ENCODE measurements at places on chromosomes 3 and 15. TPM values are rescaled to one million over a fixed set of nuclear protein-coding genes. Genes with fewer than 3 reads are reported as not detected.

GRCh38 chr3:175484666-175485065 is 625.5 kb downstream of the NAALADL2 start:
- H3K36me3 ChIP-seq = no peaks in the 10 kb centered on the region
- H3K27me3 ChIP-seq = no peaks in the 10 kb centered on the region
- H3K4me1 ChIP-seq = no peaks in the 10 kb centered on the region
- H3K4me3 ChIP-seq = no peak overlapping the region

GRCh38 chr3:15924914-15925313 is 127.1 kb upstream of the ANKRD28 start:
- DNase-seq = no peak
- no peak overlapping the region for H3K4me3 ChIP-seq
- no peaks in the 10 kb centered on the region for H3K4me1 ChIP-seq
- no peaks in the 10 kb centered on the region for H3K36me3 ChIP-seq
- H3K27me3 ChIP-seq = no peaks in the 10 kb centered on the region

SLC28A2 gene
- total RNA-seq = not detected

DNA sequence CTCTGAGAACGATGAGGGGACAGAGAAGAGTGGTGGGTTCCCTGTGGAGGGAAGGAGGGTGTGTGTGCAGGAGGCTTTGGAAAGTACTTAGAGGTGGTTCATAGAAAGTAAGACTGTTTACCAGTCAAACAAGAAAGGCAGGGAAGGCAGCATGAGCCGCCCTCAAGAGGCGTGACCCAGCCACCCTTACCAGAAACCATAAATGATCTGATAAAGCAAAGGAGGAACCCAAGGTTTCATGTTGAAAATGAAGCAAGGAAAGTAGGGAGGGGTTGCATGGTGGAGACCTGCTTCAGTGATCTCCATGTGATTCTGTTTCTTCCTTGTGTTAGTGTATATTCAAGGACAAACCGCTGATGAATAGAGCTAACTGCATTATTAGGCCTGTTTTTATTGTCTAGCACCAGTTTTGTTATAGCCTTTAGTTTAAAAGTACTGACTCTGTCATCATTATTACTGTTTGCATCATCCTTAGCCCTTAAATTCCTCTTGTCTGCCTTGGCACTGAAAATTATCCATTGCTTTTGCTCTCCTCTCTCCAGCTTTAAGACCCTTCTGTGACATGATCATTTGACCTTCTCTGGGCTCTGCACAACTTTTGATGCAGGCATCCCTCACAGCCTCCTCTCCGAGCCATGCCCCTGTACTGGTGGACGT is 96.1 kb downstream of the STAC start:
- no peaks in the 10 kb centered on the region for H3K4me1 ChIP-seq
- H3K4me3 ChIP-seq = no peak overlapping the region
- no peak overlapping the region for H3K27ac ChIP-seq

GRCh38 chr15:77858792-77859490 is 218.6 kb downstream of the TBC1D2B start:
- no peak overlapping the region for H3K27ac ChIP-seq
- no peak overlapping the region for H3K4me3 ChIP-seq
- DNase-seq = no peak
- no peaks in the 10 kb centered on the region for H3K4me1 ChIP-seq
- no peaks in the 10 kb centered on the region for H3K27me3 ChIP-seq

EFCC1 gene
- 0.16 TPM for total RNA-seq

IL17RB gene
- total RNA-seq = not detected

- H3K36me3 ChIP-seq = peaks cover 4% of the 10 kb centered on the region
- H3K27me3 ChIP-seq = no peaks in the 10 kb centered on the region
- no peak overlapping the region for H3K27ac ChIP-seq
Measured at GRCh38 chr3:45666757-45667431, 22.3 kb upstream of the SACM1L start.

DNA sequence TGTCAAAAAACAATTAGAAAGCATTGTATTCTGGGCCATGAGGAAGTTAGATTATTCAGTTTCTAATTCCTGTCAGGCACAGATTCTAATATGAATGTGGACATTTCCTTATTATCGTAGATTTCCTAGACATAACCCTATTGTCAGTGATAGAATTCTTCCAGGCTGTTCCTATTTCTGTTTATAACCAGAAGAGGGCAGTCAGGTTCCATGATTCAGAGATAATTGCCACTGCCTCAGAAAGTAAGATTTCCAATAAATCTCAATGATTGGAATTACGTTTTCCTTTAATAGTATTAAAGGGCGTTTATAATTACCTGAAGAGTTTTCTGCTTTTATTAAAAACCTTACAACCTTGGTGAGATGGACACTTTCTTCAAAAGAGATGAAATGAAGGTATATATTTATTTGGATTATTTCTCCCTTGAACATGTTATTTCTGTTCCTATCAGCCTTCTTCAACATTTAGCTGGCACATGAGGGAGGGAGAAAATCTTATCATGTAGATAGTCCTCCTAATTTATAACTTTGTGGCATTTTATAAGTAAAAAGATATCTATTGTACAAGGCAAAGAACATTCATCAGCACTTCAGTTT is 439.2 kb downstream of the MCTP2 start:
- H3K4me3 ChIP-seq = no peak overlapping the region
- no peak for DNase-seq
- H3K27me3 ChIP-seq = no peaks in the 10 kb centered on the region
- no peaks in the 10 kb centered on the region for H3K36me3 ChIP-seq
- H3K27ac ChIP-seq = no peak overlapping the region

- H3K36me3 ChIP-seq = no peaks in the 10 kb centered on the region
- H3K4me1 ChIP-seq = no peaks in the 10 kb centered on the region
- no peak for DNase-seq
- no peak overlapping the region for H3K27ac ChIP-seq
- H3K4me3 ChIP-seq = no peak overlapping the region
Measured at GRCh38 chr15:38408576-38408975, 45.4 kb upstream of the FAM98B start.

GOLGA6A gene
- total RNA-seq = 0.32 TPM

CRYGS gene
- total RNA-seq = 4.1 TPM

DNA sequence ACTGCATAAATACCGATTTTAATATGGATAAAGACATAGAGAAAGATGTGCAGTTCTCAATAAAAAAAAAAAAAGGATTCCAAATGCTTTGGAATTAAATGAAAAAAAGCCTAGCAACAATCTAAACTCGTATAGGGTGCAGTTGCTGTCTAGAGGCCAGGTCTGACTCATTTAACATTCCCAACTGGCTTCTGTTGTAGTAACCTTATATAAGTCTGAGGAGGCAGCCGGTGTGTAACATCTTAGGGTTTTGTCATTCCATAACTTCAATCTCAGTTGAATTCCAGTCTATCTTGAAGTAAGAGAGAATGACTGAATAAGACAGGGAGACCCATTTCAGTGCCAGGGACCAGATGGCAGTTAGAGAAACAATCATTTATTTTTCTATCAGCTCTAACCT is 6.5 kb downstream of the PDCD10 start:
- no peaks in the 10 kb centered on the region for H3K36me3 ChIP-seq
- H3K27me3 ChIP-seq = no peaks in the 10 kb centered on the region
- H3K27ac ChIP-seq = no peak overlapping the region

DNA sequence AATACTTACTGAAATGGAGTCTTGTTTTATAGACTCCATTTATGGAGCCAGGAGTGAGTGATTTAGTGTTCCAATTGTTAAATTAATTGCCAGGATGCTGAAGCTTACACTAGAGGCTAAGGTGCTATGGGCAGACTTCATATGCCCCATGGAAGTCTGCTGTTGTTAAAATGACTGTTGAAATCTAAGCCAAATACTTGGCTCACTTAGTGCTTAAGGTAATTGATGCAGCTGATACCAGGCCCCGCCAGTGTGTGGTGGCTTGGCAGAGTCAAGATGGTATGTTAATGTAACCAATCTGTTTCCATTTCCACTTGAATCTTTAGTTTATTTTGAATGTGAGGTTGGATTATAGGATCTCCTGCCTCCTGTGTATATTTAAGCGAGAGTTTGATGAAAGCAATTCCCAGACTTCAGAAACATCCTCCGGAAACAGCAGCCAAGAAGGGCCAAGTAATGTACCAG is 187.1 kb downstream of the ITPR1 start:
- no peak overlapping the region for H3K4me3 ChIP-seq
- H3K27me3 ChIP-seq = no peaks in the 10 kb centered on the region
- no peak overlapping the region for H3K27ac ChIP-seq
- no peaks in the 10 kb centered on the region for H3K4me1 ChIP-seq

HYAL1 gene
- total RNA-seq = 0.22 TPM

DNA sequence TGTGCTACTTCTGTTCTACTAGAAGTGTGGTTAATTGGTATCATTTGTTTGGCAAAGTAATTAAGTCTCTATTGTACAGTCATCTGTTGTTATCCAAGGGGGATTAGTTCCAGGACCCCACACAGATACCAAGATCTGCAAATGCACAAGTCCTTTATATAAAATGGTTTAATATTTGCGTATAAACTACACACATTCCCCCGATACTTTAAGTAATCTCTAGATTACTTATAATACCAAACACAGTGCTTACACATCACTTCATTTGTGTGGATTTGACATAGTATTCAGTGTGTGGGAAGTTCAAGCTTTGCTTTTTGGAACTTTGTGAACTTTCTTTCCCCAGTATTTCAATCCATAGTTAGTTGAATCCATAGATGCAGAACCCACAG is 50.5 kb upstream of the ABI3BP start:
- no peak overlapping the region for H3K4me3 ChIP-seq
- no peaks in the 10 kb centered on the region for H3K36me3 ChIP-seq
- no peak overlapping the region for H3K27ac ChIP-seq
- no peak for DNase-seq

DNA sequence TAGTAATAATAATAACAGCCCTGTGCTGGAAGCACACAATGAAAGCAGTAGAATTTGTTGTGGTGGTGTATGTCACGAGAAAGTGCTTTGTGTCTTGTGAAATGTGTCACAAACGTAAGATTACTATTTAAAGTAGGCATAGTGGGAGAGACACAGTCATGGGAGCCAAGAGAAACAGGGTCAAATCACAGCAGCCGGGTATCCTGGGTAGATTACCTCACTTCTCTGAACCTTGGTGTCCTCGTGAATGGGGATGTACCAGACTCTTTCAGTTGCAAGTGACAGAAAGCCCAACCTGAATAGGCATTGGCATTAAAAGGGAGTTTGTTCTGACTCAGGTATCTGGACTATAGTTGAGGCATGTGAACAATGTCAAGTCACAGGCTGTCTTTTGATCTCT is 29.1 kb upstream of the SRGAP3 start:
- H3K36me3 ChIP-seq = no peaks in the 10 kb centered on the region
- DNase-seq = no peak
- H3K4me1 ChIP-seq = no peaks in the 10 kb centered on the region
- no peak overlapping the region for H3K4me3 ChIP-seq
- H3K27ac ChIP-seq = no peak overlapping the region

DNA sequence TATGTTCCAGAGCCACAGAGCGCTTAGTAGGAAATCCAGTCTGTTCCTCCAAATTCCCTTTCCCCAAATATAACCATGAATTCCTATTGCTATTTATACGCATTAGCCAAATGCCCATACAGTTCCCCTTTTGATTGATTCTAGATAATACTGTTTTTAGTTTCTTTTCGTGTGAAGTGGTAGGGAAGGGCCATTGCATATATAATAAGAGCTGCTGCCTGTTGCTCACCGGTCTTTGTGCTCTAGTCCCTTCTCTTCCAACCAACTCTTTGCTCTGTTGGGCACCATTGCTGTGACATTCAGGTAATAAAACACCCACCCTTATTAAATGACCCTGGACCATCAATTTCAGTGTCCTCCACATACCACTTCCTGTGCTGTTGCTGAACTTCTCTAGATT is 379.9 kb upstream of the KCNMB2 start:
- H3K4me1 ChIP-seq = no peaks in the 10 kb centered on the region
- no peaks in the 10 kb centered on the region for H3K36me3 ChIP-seq
- H3K4me3 ChIP-seq = no peak overlapping the region
- H3K27me3 ChIP-seq = no peaks in the 10 kb centered on the region
- no peak for DNase-seq

DNA sequence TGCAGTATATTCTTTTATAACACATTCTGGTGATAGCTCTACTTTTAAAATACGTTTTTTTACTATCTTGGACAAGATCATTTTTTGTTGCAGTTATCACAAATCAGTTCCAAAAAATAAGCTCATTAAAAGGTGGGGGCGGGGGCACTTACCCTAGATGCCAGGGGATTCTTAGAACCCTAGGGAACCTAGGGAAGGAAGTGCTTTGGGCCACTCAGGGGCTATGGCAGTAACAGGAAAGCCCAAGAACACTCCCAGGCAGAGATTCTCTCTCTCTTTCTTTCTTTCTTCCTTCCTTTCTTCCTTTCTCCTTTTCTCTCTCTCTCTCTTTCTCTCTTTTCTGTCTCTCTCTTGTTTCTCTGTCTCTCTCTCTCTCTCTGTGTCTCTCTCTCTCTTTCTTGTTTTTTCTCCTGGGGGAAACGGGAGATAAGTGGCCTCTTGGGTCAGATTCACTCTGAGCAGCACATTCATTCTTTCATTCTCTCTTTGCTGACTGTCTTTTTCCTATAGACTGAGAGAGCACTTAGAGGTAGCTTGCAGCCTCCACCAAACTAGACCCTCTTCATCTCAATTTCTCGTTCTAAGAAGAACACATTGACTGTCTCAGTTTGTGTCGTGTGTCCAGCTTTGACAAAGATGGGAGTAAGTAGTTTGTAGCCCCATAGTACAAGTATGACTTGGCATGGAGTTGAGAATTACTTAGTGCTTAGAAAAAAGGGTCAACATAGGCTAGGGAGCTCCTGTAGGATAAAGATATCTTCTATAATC is 16.6 kb downstream of the SCAANT1 start:
- no peaks in the 10 kb centered on the region for H3K36me3 ChIP-seq
- no peak overlapping the region for H3K27ac ChIP-seq
- no peaks in the 10 kb centered on the region for H3K4me1 ChIP-seq
- no peak overlapping the region for H3K4me3 ChIP-seq
- DNase-seq = no peak

CCK gene
- not detected for total RNA-seq

- H3K36me3 ChIP-seq = no peaks in the 10 kb centered on the region
- H3K4me3 ChIP-seq = no peak overlapping the region
- no peak overlapping the region for H3K27ac ChIP-seq
- DNase-seq = no peak
- no peaks in the 10 kb centered on the region for H3K27me3 ChIP-seq
Measured at GRCh38 chr15:37715101-37715500, 219.3 kb upstream of the TMCO5A start.

MESP1 gene
- 0.38 TPM for total RNA-seq

DNA sequence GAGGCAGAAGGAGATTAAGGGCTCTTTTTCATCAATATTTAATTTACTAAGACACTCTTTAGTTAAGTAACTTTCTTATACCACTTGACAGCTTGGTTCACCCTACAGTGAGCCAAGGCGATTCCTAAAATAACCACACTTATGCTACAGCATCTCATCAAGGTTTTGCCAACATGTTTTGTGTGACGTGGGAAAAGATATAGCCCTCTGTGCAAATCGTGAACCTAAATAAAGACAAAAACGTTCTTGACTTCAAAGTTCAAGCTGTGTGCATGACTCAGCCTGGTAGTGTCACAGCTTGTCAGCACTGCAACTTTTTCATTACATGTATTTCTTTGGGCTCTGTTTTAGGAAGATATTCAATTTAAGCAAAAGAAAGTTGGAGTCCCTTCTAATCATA is 297.0 kb upstream of the EPHA3 start:
- no peaks in the 10 kb centered on the region for H3K4me1 ChIP-seq
- H3K4me3 ChIP-seq = no peak overlapping the region
- no peak overlapping the region for H3K27ac ChIP-seq
- no peaks in the 10 kb centered on the region for H3K27me3 ChIP-seq

Data from naive thymus-derived CD4-positive, alpha-beta T cell (primary cell).